ENCODE measurements at places on chromosomes 7 and 10.
A peak's percentile ranks its signal among the peaks of the same experiment; 100 is the strongest.

DNA sequence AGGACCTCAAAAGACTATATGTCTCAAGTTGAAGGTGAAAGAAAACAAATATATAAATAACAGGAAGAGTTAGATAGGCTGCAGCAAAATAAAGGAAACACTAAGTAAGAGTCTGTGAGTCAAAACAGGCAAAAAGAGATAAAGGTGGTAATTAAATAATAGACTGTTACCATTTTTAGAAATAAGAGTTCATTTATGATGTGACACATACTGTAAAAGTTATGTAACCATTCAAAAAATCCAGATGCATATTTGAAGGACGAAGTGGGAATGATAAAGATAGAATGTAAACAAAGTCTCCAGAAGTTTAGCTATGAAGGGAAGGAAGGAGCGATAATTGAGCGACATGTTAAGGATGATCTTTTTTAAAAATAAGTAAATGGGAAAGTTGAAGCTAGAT is 50.5 kb downstream of the HECTD2 start:
- DNase-seq: no peak

GRCh38 chr7:129875745-129876411 is 76.9 kb downstream of the UBE2H start:
- no peak for DNase-seq

DNA sequence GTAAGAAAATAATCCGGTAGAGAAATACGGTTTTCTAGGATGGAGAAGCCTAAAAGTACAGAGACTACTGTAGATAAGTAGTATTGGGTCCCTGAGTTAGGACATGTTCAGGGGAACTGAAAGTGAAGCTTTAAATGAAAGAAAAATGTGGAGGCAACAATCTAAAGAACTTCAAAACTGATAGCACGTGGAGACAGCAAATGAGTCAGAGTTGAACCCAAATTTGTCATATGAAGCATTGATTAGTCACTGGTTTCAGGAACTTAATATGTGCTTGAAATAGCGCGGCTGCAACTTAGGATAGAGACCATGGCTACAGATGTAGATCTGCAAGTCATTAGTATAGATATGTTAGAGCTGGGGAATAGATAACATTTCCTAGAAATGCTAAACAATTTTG is 1138.6 kb upstream of the SORCS1 start:
- DNase-seq: no peak

DNA sequence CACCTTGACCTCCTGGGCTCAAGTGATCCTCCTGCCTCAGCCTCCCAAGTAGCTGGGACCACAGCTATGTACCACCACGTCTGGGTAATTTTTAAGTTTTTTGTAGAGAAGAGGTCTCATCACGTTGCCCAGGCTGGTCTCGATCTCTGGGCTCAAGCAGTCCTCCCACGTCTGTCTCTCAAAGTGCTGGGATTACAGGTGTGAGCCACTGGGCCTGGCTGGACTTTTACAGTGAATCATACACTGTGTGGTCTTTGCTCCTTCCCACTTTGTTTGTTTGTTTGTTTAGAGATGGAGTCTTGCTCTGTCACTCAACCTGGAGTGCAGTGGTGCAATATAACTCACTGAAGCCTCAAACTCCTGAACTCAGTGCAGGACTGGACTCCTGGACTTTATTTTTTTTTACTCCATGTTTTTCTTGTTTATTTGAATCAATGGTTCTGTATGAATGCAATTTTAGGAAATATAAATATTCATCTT is 12.5 kb downstream of the PPIA start:
- DNase-seq: no peak

- DNase-seq: no peak
Measured at GRCh38 chr7:94338921-94339371, 55.7 kb upstream of the COL1A2 start.

- peak; percentile 33 for DNase-seq
Measured at GRCh38 chr10:123573236-123574108, 92.7 kb upstream of the GPR26 start.

GRCh38 chr7:133315332-133316040 is 62.6 kb downstream of the EXOC4 start:
- DNase-seq: no peak

- DNase-seq: no peak
Measured at GRCh38 chr10:15863733-15864132, 3.4 kb upstream of the MINDY3 start.

DNA sequence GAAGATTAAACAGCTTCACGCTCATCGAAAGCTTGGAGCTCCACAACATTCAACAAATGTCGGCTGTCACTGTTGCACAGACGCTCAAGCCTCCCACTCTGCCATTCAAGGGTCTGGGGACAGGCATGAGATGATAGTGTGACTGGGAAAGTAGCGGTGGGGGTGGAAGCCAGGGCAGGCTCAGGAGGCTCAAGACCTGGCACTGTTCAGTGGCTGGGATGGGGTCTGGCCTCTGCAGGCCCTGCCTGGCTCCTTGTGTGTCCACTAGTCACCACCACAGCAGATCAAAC is 13.5 kb upstream of the GTPBP4 start:
- no peak for DNase-seq

- DNase-seq: no peak
Measured at GRCh38 chr10:97861097-97861750, 11.6 kb downstream of the GOLGA7B start.

DNA sequence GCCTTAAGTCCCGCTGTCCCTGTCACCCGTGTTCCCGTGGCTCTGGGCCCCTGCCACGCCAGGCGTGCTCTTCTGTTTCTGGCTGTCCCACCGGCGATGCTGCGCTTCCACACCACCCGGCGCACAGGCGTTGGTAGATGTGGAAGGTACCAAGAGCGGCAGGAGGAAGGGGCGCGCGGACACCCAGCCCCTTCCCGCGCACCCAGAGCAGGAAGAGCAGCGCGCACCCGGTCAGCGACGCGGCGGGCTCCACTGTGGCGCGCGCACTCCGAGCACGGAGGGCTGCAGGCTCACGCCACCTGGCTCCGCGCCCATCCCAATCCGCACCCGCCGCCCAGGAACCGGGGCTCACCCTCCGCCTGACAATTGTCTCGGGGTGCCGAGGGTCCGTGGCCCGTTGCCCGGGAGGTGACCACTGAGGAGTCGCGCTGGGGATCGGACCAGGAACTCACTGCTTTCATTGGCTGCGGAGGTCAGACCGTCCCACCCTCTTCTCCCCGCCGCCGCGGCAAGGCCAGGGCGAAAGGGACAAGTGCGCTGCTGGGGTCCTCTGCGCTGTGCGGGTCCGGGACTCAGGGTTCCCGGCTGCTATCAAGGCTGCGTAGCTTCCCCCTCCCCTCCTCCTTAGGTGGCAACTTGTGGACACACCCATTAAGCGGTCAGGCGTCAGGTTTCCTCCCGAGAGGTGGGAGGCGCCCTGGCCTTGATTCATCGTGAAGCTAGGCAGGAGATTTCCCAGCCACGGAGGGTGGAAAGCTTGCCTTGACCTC is 121.6 kb upstream of the ZNF92 start:
- peak; percentile 13 for DNase-seq

DNA sequence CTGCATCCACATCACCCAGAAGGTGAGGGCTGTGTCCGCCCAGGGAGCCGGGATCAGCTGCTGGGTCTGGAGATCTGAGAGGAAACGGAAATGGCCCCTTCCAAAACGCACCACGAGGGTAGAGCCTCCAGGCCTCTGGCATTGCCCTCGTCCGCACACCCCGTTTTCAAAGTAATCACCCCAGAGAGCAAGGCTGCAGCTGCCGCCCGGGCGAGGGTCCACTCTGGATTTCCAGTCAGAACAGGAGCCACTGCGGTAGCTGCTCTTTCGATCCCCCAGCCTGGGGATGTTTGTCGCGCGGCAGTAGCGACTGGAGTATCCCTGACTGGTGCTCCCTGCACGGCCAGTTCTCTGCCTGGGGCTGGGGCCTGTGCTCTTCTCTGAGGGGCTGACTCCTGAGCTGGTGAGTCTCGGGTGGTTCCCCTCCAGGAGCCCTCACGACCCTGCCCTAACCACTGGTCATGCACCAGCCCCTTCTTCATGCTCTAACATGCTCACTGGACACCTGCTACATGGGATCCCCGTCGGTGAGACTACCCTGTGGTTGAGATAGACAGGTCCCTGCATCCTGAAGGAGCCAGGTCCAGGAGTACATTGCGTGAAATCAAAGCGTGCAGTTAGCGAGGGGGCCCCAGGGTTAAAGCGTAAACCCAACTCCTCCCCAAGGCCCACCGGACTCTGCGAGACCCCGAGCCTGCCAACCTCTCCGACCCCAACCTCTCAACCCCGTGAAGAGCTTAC is 99.2 kb downstream of the FOXL3 start:
- DNase-seq: no peak

- DNase-seq: no peak
Measured at GRCh38 chr7:112067200-112067599, 139.0 kb downstream of the DOCK4 start.

GRCh38 chr7:156480671-156481070 is 159.9 kb upstream of the RNF32 start:
- no peak for DNase-seq

DNA sequence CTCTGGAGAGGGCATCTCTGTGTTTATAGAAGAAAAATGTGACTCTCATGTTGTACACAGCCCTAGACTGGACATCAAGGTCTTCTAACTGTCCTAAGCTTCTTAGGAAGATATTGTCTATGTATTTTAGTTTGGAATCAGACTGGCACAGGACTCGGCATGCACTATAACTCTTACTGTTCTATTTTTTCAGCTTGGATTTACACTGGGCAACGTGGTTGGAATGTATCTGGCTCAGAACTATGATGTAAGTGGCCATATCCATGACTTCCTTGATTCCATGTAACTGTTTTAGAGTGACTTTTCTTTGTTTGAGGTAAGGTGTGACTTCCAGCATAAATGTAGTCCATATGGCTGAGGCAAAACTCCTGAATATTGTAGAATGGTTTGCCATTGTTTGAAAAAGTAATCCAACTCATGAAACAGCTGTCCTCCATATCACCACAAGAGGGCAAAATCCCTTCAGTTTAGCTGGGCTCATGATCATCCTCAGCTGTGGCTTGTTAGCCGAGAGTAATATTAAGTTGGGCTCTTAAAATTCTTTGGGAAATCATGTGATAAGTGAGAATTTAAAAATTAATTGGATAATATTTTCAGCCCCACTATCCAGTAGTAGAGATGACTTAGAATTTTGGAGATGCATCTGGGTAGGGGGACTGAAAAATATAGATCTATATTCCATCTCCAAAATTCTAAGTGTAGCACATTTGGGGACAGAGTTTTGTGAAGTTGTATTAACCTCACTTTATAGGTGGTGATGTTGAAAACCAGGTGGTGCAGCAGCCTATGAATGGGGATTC is 10.4 kb downstream of the STMP1 start:
- DNase-seq: no peak

- no peak for DNase-seq
Measured at GRCh38 chr7:22709857-22710256, 17.1 kb upstream of the IL6 start.

- no peak for DNase-seq
Measured at GRCh38 chr7:90747516-90747915, 151.4 kb downstream of the CDK14 start.

DNA sequence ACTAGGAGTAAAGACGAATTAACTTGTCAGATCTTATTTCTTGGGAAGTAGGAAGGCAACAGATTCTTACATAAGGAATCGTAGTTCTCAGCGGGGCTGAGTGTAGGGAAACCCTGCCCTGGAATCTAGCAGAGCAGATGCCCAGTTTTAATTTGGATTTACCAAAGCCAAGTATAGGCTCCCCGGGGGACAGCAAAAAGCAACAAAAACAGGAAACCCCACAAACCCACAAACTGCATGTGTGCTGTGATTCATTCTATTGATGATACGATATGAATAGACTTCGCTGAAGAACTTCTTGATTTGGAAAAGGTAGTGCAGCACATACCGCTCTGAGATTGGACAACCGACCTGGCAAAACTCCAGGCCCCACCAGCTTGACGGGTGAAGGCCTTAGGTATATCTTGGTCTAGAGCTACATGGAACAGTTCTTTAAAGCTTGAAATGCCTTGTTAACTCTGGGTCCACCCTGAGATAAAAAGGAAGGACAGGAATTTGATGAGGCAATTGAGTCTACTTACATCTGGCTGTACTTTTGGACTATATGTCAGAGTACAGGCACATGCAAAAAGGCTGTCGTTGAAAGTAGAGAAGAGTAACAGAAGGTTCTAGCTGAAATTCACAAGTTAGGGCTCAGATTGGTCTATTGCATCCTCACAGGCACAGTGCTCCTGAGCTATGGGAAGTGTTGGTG is 49.1 kb downstream of the STRA8 start:
- peak; percentile 12 for DNase-seq

- DNase-seq: no peak
Measured at GRCh38 chr10:104641937-104642657, 1.0 kb downstream of the SORCS3 start.

- DNase-seq: no peak
Measured at GRCh38 chr7:18445916-18446520, 49.5 kb upstream of the HDAC9 start.

DNA sequence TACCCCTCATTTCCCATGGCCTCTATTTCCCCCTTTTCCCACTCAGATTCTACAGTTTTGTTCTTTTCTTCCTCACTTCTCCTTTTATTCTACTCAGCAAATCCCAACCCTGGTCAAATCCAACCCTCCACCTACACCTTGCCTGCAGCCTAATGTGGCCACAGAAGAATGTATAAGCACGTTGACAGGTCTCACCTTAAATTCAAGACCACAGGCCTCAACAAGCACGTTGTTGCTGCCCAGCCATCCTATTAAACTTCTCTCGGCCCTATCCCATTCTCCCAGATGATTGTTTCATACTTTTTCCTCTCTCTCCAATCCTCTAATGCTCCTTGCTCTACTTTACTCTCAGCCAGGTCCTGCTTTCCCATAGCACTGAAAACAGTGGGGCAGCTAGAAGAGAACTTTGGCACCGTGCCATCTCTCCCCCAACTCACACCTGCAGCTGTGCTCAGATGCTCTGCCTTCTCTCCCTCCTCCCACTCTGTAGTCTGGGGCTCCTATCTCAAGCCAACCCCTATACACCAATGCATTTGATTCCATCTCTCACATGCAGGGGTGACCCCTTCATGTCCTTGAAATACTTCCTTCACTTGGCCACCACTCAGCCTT is 6.8 kb upstream of the EIF3A start:
- no peak for DNase-seq

- DNase-seq: no peak
Measured at GRCh38 chr7:25308906-25309705, 80.8 kb upstream of the NPVF start.

DNA sequence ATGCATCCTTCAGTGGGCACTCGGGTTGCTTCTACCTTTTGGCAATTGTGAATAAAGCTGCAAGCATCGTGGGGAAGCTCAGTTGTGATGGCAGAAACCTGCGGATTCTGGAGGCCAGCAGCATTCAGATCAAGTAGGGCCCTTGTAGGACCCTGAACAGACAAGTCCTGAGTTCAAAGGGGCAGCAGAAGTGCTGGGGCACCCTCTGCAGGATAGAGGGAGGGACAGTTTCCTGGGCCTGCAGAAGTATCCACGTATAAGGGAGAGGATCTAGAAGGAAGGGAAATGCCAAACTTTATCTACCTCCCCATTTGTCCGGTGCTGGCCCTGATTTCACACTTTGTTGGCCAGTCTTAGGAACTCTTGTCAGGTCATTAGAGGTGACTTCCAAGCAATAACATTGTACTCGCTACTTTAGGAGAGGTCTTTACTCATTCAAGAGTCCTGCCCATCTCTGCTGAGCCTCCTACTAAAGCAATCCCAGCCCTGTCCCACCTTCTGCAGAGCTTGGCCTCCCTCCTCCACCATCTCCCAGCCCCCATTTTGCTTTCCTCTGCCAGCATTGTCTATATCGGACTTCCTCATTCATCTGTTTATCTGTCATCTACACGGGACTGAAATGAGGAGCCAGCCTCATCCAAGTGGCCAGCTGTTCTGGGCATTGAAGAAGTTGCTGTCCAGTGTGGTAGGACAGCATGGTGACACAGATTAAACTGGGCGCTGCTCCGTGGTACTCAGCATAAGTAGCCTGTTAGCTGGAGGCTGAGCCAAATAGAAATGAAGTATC is 26.6 kb upstream of the R3HCC1L start:
- DNase-seq: no peak

Measured in activated CD4-positive, alpha-beta T cell treated with anti-CD3 and anti-CD28 coated beads, Interleukin-2, amount 50 U/mL, for 1 hour (primary cell).